ENCODE measurements at places on chromosomes 5 and 9.

DNA sequence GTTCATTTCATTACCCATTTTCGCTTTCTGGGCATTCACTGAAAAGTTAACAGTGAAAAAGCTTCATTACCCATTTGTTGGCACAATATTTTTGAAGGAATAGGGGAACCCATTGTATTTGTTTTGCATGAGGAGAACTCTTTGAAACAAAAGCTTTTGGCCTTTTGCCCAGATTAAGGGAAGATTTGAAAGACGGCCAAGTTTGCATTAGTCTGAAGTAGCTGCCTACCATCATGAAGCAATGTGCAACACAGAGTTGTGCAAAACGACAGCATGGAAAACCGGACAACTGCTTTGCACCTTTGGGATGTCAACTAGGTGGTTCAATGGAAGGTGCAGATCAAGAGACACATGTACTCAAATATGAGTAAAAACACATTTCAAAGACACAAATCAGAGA lies 84.9 kb downstream of the TRPM3 start:
- DNase-seq = no peak

DNA sequence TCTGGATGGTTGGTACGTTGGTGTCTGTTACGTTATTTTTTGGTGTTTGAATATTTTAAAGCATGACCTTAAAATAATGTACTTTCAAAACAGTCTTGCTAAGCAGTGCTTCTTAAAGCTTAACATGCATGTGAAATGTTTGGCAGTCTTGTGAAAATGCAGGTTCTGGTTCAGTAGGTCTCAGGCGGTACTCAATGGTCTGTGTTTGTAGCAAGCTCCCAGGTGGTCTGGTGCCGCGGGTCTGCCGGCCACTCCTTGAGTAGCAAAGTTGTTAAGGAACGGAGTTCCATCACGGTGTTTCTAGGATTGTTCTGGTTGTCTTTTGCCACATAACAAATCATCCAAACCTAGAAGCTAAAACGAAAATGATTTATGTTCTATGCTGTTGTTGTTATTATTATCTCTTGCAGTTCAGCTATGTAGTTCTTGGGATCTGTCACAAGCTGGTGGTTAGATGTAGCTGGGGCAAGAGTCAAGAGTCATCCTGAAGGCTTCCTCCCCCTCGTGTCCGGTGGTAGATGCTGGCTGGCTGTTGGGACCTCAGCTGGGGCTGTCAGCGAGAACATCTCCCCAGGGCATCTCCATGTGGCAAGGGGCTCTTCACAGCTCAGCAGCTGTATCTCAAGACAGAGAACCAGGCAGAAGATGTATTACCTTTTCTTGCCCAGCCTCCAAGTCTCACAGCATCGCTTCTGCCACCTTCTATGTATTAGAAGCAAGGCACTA lies 186.8 kb downstream of the PALM2AKAP2 start:
- DNase-seq = no peak

DNA sequence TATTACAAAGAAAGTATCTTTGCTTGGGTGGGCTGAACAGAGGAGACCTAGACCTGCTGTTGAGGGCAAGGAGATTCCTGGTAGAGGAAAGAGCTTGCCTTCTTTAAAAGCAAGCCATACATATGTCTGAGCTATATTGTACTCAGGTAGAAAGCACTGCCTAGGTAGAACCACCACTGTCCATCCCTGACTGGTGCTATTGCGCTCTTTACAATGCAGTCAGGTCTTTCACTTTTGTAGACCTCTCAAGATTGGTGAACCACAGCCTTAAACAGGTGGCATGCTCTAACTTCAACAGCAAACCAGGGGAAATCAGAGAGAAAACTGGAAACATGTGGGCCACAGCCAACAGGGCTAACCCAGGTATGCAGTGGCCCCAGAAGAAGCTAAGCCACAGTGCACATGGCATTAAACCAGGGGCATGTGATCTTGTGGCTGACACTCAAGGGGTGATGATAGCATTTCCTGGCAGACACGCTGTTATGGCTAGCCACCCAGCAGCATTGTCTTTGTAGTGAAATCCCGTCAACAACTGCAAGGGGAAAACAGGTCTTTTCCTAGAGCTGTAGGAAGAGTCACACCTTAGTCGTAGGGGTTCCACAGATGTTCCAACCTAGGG lies 253.9 kb upstream of the PCSK5 start:
- no peak for DNase-seq

GRCh38 chr5:59711310-59711709 lies 182.2 kb downstream of the PDE4D start:
- DNase-seq = no peak

DNA sequence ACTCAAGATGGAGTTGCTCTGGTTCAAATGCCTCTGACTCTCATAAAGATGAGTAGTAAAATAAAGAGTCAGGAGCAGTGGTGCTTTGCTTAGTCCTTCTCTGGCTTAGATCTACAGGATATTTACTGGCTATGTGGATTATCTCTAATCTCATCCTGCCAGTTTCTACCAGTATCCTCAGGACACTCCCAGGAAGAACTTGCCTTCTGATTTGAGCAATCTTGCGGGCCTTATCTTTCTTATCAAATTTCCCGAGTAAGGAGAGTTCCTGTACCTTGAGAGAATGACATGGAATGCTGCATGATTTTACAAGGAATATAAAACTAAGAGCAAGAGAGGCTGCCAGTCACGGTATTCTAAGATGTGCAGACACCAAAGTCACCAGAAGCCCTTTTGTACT lies 364.0 kb downstream of the ARHGEF28 start:
- no peak for DNase-seq

DNA sequence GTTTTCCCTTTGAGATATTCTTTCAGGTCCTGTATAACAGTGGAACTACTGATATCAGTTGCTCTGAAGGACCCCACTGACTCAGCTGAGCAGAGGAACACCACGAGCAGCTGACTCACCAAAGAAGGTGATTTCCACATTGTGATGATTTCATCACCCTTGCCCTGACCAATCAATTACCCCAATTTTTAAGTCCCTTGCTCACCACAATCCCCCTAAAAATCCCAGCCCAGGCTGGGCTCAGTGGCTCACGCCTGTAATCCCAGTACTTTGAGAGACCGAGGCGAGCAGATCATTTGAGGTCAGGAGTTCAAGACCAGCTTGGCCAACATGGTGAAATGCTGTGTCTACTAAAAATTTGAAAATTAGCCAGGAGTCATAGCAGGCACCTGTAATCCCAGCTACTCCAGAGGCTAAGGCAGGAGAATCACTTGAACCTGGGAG lies 125.3 kb upstream of the ABCA1 start:
- DNase-seq = peak; percentile 99

DNA sequence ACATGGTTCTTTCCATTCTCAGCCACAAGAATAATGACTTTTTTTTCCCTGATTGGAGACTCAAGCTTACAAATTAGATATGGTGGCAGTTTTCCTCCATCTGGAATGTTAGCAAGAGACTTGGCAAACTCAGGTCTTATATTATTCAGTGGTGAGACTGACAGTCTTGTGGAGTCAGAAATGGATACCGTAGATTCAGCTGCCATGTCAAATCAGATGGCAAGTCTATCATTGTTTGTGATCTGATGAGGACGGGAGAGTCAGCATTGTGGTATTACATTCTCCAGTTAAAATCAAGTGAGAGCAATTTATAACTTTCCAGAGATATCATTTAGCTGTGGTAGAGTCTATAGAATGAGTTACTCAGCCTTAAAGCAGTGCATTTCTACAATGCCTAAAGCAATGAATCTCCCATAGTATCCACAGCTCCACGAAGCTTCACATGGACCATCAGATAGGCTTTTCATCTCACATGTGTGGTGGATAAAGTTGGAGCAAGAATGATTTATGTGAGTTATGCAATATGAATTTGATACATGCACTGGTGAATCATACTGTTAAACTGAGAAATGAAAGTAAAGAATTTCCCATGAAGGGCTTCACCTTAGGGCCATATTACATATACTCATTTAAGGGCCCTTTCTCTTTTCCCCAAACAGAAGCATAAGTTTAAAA lies 430.6 kb downstream of the ZNF608 start:
- no peak for DNase-seq

GRCh38 chr5:134007581-134008265 lies 2.9 kb upstream of the VDAC1 start:
- no peak for DNase-seq

DNA sequence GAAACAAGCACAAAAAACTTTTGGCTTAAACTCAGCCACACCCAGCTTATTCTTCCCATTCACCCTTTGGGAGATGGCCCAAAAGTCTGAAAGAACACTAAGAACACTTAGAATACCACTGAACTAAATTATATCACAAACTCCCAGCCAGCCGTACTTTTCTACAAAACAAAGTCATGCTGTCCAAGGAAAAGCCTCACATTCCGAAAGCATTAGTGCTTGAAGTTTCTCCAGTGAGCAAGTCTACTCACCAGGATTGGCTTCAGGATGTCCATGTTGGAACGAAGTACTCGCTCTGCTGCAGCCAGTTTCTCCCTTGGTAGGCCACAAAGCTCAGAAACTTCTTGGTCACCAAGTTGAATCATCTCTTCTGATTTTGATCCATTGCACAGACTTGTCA lies 69.7 kb downstream of the ABCA1 start:
- no peak for DNase-seq

- DNase-seq = no peak
These were observed 558 bp upstream of the SMAD5 start for GRCh38 chr5:136132087-136132486.

GRCh38 chr9:125747053-125747764 lies at the start of gene PBX3:
PBX3 (plus strand) TSS chr9:125747373.
- peak; percentile 32 for DNase-seq

DNA sequence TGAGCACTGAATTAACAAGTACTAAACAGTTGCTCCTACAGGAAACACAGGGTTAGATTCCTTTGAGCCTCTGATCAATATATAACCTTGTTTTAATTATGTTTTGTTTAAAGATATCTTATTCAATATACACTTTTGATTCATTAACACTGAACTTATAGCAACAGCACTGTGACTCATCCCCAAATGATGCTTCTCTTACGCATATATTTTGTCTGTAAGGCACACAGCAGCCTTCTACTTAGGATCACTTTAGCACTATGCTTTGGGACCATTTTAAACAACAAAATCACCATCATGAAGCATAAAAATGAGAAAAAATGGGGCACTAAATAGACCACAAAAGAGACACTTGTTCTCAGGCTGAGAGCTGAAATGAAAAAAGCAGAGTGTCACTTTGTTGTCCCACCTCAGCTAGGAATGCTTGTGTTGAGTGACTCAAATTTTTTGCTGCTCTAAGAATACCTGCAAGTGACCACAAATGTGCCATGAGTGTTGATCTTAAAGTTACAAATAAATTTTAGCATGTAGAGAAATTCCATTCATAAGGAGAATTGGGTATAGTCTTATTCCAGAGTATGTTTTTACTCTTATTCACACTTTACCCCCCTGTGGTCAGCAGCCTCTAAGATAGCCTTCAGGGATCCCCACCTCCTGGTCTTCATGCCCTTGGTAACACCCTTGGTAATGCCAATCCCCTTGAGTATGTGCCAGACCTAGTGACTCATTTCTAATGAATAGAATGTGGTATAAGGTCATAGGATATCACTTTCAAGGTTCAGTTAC lies 252.7 kb upstream of the IL12B start:
- no peak for DNase-seq

- DNase-seq = no peak
These were observed 142.3 kb downstream of the ROR2 start for GRCh38 chr9:91807643-91808246.

DNA sequence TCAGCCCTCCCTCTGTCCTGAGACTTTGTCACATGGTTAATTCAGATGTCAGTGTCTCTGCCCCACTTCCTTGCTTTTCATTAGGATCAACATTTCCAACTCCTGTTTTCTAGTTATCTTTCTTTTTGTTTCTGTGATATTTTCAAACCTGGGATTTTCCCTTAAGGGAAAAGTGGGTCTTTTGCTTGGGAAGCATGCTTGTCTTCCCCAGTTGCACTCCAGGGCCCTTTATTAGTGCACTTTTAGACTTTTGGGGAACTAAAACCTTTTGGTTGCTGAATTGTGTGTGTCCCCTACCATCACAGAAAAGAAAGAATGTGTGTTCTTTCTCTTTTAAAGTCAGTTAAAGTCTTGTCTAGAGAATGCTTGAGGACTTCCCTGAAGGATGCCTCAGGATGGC lies 18.4 kb upstream of the GDNF start:
- no peak for DNase-seq

- DNase-seq = no peak
These were observed 63.7 kb upstream of the PAM start for GRCh38 chr5:102691434-102691833.

- no peak for DNase-seq
These were observed 86.7 kb upstream of the NFIB start for GRCh38 chr9:14400658-14400995.

DNA sequence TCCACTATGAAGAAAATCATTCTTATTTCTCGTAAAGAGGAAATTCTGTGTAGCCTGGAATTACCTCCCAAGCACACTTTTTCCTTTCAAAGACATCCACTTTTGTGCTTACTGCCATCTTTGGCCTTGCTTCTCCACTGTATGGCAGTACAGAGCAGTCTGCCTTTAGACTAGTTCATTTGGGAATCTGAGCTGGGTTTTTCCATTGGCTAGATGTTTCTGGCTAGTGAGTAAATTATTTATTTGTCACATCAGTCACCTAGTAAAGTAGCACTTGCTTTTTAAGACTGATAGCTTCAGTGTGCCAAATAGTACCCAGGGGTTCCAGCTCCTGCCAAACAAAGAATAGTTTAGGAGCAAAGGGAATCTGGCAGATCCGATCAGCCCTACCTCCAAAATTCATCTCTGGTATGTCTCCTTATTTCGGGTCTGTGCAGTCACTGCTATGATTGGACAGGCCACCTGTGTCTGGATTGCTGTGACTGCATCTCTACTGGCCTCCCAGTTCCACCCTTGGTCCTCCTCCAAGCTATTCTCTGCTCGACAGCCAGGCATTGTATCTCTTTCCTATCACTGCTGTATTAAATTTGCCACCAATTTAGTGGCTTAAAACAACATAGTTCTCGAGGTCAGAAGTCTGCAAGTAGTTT lies 97.6 kb downstream of the NUDT12 start:
- DNase-seq = no peak

DNA sequence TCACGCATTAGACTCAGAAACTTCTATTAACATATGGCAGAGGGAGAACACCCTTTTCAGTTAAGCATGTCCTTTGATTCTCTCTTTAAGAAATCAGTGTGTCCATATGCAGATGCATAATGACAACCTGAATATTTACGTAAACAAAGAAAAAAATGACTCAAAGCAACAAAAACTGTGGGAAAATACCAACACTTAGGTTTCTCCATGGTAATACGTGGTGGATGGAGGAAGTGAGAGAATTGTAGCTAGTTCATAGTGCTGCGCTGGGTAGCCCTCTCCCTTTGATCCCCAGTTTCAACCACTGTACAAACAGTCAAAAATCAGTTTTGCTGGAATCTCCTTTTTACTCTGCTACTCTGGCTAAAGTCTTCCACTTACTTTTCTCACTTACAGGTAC lies 2.0 kb upstream of the MAP3K1 start:
- peak; percentile 81 for DNase-seq

DNA sequence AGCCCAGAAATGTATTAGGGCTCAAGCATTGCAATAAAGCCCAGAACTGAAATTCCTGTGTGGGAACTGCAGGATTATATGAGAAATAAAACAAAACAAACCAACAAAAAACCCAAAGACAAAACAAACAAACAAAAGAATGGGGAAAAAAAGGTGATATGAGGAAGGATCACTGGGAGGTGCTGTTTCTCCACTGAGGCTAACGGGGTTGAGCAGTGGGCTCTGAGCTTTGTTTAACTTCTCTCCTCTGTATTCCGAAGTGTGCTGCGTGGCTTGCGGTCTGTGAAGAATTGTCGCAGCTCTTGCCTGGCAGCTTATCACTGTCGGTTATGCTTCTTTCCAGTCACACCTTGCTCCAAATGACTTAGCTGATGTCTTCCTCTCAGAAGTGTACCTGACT lies 106.3 kb downstream of the TENT4A start:
- no peak for DNase-seq

GRCh38 chr9:133026426-133026825 lies 4.4 kb upstream of the GTF3C5 start:
- DNase-seq = no peak

- no peak for DNase-seq
These were observed 47.9 kb upstream of the NCS1 start for GRCh38 chr9:130124085-130124860.

Measured in CD14-positive monocyte (primary cell).